ENCODE measurements at places on chromosomes 3 and 15. TPM values are rescaled to one million over a fixed set of nuclear protein-coding genes. Genes with fewer than 3 reads are reported as not detected.

- H3K4me3 ChIP-seq, result no peak overlapping the region
- no peaks in the 10 kb centered on the region for H3K27me3 ChIP-seq
- peaks cover 69% of the 10 kb centered on the region for H3K36me3 ChIP-seq
- no peak overlapping the region for H3K27ac ChIP-seq
- H3K4me1 ChIP-seq, result no peaks in the 10 kb centered on the region
Measured at GRCh38 chr3:63921741-63922482, 9.7 kb upstream of the SCAANT1 start.

- no peaks in the 10 kb centered on the region for H3K27me3 ChIP-seq
- no peaks in the 10 kb centered on the region for H3K4me1 ChIP-seq
- no peaks in the 10 kb centered on the region for H3K36me3 ChIP-seq
- no peak for DNase-seq
Measured at GRCh38 chr15:49815950-49816349, 195.1 kb downstream of the DTWD1 start.

The KIF15 gene
- total RNA-seq, result 25.8 TPM

DNA sequence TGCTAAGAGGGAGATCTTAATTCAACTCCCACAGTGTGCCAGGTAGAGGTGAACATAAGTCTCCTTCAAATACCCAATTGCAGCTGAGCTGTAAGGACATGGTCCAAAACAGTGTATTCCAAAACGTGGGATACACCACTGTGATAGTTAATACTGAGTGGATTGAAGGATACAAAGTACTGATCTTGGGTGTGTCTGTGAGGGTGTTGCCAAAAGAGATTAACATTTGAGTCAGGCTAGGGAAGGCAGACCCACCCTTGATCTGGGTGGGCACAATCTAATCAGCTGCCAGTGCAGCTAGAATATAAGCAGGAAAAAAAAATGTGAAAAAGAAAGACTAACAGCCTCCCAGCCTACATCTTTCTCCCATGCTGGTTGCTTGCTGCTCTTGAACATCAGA, 45.1 kb upstream of the PHLDB2 start:
- no peak for DNase-seq
- H3K4me1 ChIP-seq, result no peaks in the 10 kb centered on the region
- no peak overlapping the region for H3K27ac ChIP-seq
- H3K27me3 ChIP-seq, result no peaks in the 10 kb centered on the region

- H3K27me3 ChIP-seq, result no peaks in the 10 kb centered on the region
- H3K4me3 ChIP-seq, result no peak overlapping the region
- H3K36me3 ChIP-seq, result no peaks in the 10 kb centered on the region
- DNase-seq, result no peak
- H3K4me1 ChIP-seq, result no peaks in the 10 kb centered on the region
- no peak overlapping the region for H3K27ac ChIP-seq
Measured at GRCh38 chr3:151992326-151993041, 119.0 kb downstream of the SUCNR1 start.

GRCh38 chr3:183313764-183314163, 60.7 kb downstream of the B3GNT5 start:
- H3K27me3 ChIP-seq, result no peaks in the 10 kb centered on the region
- H3K27ac ChIP-seq, result no peak overlapping the region

Measured in K562 (cell line).